Stimulated activated CD8-positive, alpha-beta memory T cell treated with anti-CD3 and anti-CD28 coated beads, Interleukin-15, amount 100 ng/mL, for 4 hours (primary cell): ENCODE measurements at places on chromosomes 11 and 22.

DNA sequence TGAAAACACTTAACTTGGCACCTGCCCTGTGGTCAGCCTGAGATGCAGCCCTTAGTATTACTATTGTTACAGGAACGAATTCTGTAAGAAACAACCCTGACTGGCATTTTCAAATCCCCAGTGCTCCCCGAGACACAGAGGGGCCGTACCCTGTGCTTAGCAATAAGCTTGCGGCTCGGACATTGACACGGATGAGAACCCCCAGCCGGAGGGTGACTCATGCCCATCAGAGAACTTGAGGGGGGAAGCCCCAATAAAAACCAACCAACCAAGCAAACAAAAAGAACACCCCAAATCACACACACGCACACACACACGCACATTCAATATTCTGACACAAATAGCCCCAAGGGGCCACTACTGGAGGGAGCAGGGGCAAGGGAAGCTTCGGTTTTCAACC, 63.8 kb downstream of the SHISAL1 start:
- DNase-seq = no peak

GRCh38 chr11:67463186-67463585, 5.9 kb downstream of the TMEM134 start:
- DNase-seq = no peak

GRCh38 chr11:66716996-66717395, 12.0 kb downstream of the SPTBN2 start:
- DNase-seq = no peak

DNA sequence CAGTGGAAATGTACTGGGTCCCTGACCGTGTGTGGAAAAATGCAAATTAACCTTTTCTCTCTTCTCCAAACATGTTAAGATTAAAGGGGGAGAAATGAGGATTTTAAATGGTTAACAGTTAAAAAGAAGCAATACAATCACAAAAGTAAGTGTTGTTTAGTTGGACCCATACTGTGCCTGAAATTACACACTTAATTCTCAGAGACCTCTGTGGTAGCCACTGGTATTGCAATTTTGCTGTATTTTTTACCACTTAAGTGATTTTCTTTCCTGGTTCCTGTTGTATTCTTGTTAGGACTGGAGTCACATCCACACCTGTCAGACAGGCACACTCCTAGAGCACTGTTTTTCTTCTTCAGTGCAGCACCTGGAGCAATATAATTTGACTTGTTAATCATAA, 179.6 kb upstream of the PDGFD start:
- no peak for DNase-seq

GRCh38 chr22:19120829-19121630, 1.2 kb downstream of the DGCR2 start:
- DNase-seq = no peak
